Stimulated activated CD8-positive, alpha-beta memory T cell treated with anti-CD3 and anti-CD28 coated beads, Interleukin-4, amount 100 ng/mL, for 4 hours (primary cell): ENCODE measurements at places on chromosomes 11 and 22.

DNA sequence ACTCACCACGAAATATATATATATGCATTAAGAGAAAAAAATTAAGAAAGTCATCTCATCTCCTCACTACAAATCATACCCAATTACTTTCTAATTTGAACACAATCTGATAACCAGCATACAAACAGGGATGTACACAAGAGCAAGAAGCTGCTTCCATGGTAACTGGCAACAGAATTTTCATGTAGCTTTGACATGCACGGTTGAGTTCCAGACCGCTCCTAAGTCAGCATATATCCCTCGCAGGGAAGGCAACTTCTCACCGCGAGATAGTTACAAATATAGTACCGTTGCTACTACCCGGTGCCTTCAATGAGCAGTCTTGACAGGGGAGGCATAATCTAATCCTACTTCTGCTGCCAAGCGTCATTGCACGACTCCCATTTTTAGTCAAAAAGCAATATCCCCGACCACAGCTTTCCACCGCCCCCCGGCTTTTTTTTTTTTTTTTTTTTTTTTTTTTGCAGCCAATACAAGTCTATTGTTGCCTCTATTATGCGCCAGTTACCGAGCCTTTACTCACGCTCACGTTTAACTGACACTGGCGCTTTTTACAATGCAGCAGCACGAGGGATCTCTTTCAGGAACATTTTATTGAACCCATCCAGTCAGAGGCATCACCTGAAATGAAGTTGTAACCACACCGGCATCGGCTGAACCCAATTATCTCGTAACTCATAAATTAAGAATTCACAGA lies 2.2 kb downstream of the CADM1 start:
- DNase-seq = no peak

DNA sequence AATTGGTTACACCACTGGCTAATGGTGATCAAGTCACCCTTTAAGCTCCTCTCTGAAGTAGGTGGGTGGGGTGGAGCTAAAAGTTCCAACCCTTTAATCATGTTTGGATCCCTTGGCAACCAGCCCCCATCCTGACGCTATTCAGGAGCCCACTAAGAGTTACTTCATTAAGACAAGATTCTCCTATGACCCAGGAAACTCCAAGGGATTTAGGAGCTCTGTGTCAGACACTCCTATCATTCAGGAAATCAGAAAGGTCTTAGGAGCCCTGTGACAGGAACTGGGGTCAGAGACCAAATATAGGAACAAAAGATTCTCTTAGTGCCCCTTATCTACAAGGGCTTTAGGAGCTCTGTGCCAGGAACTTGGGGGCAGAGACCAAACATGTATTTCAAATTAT lies 141.3 kb downstream of the ATG16L2 start:
- no peak for DNase-seq

DNA sequence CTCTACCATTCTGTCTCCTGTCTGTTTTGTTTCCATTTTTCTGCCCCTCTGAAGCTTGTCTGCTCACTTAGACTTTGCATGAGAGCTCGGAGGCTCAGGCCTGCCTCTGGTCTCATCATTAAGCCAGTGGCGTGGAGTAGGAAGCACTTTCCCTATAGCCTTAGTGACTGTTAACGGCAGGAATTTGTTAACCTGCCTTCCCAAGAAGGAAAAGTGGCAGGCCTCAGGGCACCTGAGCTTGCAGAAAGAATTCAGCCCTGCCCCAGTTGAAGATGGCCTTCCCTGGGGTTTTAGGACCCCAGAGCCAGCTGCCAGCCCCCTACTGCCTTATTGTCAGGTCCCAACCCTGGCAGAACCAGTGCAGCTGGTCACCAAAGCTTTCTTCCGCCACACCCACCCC lies 93.2 kb downstream of the PKNOX2 start:
- no peak for DNase-seq

DNA sequence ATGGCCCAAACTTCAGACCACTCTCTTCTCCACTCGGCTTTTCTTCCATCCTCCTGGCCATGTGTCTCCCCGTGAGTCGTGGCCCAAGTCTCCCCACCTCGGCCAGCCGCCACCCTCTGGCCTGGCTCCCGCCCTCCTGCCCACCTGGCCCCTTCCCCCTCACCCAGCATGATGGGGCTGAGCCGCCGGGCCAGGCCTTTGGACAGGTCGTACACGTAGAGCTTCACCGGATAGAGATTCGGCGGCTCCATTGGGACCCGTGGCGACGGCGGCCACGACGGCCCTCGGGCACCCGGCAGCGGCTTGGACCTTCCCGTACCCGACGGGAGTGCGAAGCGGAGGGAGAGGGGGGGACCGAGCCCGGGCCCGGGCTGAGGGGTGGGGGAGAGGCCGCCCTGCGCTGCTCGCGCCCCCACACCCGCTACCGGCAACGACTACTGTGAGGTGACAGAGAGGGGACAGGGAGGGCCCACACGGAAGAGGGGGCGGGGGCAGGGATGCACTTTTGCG lies at the start of gene DESI1:
TSS of gene DESI1 (minus strand) at position 455 of the 510 bp plus-strand sequence. CDS start at position 251, 204 bp downstream.
- no peak for DNase-seq

- no peak for DNase-seq
Observed at GRCh38 chr11:60987577-60988277, 16.2 kb downstream of the CD6 start.
